Thymus (tissue), 14 donors: ENCODE measurements at places on chromosomes 12 and 14. TPM values are rescaled to one million over a fixed set of nuclear protein-coding genes. Genes with fewer than 3 reads are reported as not detected.

TAS2R9 gene
- total RNA-seq, result not detected

ULK1 gene
- 4.2 TPM for total RNA-seq

CGRRF1 gene
- 7.6 TPM for total RNA-seq

MSRB3 gene
- 1.1 TPM for total RNA-seq

KRT7 gene
- 2.8 TPM for total RNA-seq

MYO1H gene
- under 0.01 TPM for total RNA-seq

PPM1A gene
- total RNA-seq, result 25.2 TPM

OTX2 gene
- 0.14 TPM for total RNA-seq

PTGER2 gene
- 2.5 TPM for total RNA-seq

DEGS2 gene
- total RNA-seq, result 0.38 TPM

TEX22 gene
- total RNA-seq, result 0.85 TPM

HSPB8 gene
- 27.7 TPM for total RNA-seq

KLRD1 gene
- 1.1 TPM for total RNA-seq

- no peaks in the 10 kb centered on the region for H3K27me3 ChIP-seq
- DNase-seq, result no peak
- no peaks in the 10 kb centered on the region for H3K36me3 ChIP-seq
- no peak overlapping the region for H3K4me3 ChIP-seq
- no peak overlapping the region for H3K27ac ChIP-seq
Measured at GRCh38 chr14:36738269-36738668, 76.6 kb downstream of the PAX9 start.

GRCh38 chr12:101707131-101707782 lies 9.8 kb downstream of the CHPT1 start:
- H3K27ac ChIP-seq, result no peak overlapping the region
- H3K27me3 ChIP-seq, result no peaks in the 10 kb centered on the region
- DNase-seq, result no peak
- H3K4me1 ChIP-seq, result peaks cover 3% of the 10 kb centered on the region

DNA sequence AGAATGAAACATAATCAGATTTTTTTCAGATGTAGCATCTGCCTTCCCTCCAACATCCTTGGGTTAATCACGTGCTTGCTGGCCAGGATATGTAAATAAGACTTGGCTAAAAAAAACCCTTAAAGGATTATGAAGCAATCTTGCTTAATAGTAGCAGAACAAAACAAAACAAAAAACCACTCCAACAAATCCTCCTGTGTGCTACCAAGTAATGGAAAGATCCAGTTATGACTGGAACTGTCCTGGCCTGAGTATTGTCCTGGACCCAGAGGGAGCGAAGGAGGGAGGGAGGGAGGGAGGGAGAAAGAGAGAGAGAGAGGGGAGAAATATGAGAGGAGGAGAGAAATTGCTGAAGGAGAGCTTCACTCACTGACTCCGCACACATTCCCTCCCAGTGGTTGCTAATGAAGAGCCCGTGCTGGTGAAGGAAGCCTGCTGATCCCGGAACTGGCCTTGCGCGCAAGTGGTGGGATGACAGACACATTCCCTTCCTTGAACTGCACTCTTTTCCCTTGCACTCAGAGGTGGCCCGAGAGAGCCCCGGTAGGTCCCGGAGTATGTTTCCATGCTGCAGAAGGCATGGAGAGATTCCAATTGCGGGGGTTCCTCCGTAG lies 57.2 kb downstream of the HMGA2 start:
- H3K36me3 ChIP-seq, result no peaks in the 10 kb centered on the region
- no peaks in the 10 kb centered on the region for H3K27me3 ChIP-seq
- H3K4me1 ChIP-seq, result peaks cover 15% of the 10 kb centered on the region
- no peak for DNase-seq

- H3K27ac ChIP-seq, result no peak overlapping the region
- H3K4me3 ChIP-seq, result no peak overlapping the region
- peaks cover 23% of the 10 kb centered on the region for H3K4me1 ChIP-seq
Measured at GRCh38 chr12:124464062-124464461, 103.3 kb downstream of the NCOR2 start.

DNA sequence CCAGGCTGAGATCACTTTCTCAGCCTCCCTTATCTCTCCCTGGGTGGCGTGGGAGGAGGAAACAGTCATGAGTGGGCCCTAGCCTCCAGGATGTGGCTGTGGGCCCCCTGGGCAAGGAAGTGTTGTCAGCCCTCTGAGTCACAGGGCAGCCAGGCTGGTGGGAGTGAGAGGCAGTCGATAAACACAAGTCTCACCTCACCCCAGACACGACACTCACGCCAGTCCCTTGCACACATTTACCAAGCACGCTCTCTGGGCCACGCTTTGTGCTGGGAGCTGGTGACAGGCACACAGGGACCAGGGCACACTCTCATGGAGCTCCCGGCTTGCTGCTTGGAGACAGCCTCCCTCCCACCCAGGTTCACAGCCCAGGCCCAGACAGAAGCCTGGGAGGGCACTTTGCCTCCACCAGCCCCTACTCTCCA lies 1.9 kb upstream of the KRT79 start:
- no peak overlapping the region for H3K4me3 ChIP-seq
- no peak for DNase-seq
- H3K36me3 ChIP-seq, result no peaks in the 10 kb centered on the region
- peaks cover 2% of the 10 kb centered on the region for H3K4me1 ChIP-seq

- no peaks in the 10 kb centered on the region for H3K4me1 ChIP-seq
- no peak overlapping the region for H3K4me3 ChIP-seq
- no peaks in the 10 kb centered on the region for H3K36me3 ChIP-seq
- no peaks in the 10 kb centered on the region for H3K27me3 ChIP-seq
Measured at GRCh38 chr12:80781313-80781712, 64.6 kb downstream of the MYF5 start.

DNA sequence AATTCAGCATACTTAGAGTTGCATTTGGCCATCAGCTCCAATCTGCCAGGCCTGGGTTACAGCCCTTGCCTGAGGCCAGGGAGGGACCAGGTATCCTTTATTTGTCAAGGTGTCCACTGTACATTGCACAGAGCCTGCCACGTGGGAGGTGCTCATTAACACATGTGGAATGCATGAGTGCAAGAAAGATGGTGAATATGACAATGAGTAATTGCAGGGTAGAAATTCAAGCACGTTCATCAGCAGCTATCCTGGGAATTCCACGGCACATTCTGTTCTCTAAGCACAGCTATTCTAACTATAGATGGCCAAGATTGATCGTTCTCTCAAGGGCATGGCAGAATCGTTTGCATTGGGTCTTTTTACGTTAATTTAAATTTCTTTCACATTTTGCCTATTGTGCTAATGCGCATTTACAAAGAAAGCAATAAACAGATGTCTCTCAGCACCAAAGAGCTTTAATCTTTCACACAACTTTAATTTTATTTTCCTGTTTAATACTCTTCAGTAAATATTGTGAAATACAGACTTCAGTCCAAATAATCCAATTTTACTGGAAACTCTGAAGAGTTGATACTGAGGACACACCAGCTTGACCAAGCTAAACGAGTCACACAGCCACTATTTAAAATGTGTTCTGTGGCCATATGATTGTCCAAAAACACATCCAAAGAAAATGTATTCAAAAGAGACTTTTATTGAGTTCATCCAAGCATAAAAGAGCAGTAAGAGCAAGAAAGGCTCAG lies 1025.7 kb upstream of the TMEM132C start:
- no peaks in the 10 kb centered on the region for H3K36me3 ChIP-seq
- no peak for DNase-seq
- no peak overlapping the region for H3K4me3 ChIP-seq
- no peaks in the 10 kb centered on the region for H3K4me1 ChIP-seq
- H3K27ac ChIP-seq, result no peak overlapping the region

- no peak for DNase-seq
- H3K4me3 ChIP-seq, result no peak overlapping the region
- peaks cover 2% of the 10 kb centered on the region for H3K4me1 ChIP-seq
- no peaks in the 10 kb centered on the region for H3K36me3 ChIP-seq
Measured at GRCh38 chr12:87315-87714, 20.7 kb downstream of the IQSEC3 start.

DNA sequence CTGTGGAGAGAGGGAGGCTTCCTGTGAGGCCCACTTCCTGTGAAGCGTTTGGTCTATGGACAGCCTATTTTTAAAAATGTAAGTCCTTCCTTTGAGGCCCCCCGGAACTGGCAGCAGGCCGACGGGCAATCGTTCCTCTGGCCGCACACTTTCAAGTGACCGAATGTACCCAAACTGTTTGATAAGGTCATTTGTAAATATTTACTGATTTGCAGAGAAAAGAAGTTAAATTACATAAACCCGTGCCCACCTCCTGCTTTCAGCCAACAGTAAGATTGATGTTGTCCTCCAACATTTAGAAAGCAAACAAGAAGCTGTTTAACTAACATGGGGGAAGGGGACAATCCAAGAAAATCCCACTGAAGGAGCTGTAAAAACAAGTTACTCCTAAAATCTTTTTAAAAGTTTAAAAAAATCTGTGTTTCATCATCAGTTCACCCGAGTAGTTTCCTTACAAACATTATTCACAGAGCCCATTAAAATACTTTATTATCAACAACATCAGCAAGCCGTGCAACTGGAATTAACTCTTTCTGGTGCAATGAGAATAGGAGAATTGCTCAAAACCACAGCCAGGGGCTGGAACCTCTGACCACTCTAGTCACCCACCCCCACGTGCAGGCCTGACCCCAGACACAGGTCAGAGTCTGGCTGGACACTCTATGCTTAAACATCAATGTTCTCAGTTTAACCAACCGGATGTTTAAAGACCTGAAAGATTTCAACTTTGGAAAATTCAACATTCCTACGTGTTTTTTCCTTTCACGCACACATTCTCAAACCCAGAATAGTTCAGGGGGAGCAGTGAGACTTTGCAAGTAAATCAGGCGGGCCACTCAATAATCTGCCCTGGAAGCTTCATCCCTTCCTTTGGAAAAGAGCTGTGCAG lies 65.3 kb downstream of the FOXN3 start:
- no peaks in the 10 kb centered on the region for H3K27me3 ChIP-seq
- H3K27ac ChIP-seq, result peak overlapping the region; percentile 68
- H3K36me3 ChIP-seq, result peaks cover 8% of the 10 kb centered on the region
- H3K4me1 ChIP-seq, result peaks cover 22% of the 10 kb centered on the region
- H3K4me3 ChIP-seq, result no peak overlapping the region
- peak; percentile 33 for DNase-seq

DNA sequence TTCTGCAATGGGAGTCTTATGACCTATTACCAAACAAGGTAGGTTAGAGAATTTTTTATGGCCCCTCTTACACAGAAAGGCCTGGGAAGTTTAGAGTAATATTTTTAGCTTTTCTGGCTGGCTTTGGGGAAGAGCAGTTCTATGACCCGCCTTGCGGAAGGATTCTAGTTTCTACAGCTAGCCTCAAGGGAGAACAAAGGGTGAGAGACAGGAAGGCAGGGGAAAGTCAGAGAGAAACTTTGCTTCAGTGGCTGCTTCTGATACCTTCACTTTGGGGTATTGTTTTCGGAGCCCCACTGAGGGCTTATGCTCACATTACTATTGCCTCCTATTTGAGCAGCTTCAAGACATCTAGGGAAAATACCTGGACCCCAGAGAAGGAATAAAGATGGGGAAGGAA lies 80.7 kb upstream of the NUDT4 start:
- no peaks in the 10 kb centered on the region for H3K4me1 ChIP-seq
- no peak overlapping the region for H3K27ac ChIP-seq
- H3K4me3 ChIP-seq, result no peak overlapping the region
- DNase-seq, result no peak
- no peaks in the 10 kb centered on the region for H3K36me3 ChIP-seq
- no peaks in the 10 kb centered on the region for H3K27me3 ChIP-seq

- no peaks in the 10 kb centered on the region for H3K27me3 ChIP-seq
- no peak overlapping the region for H3K27ac ChIP-seq
- H3K36me3 ChIP-seq, result no peaks in the 10 kb centered on the region
- H3K4me1 ChIP-seq, result no peaks in the 10 kb centered on the region
Measured at GRCh38 chr14:85221832-85222231, 308.1 kb upstream of the FLRT2 start.

GRCh38 chr14:38297681-38298080 lies 41.8 kb upstream of the CLEC14A start:
- no peaks in the 10 kb centered on the region for H3K4me1 ChIP-seq
- H3K4me3 ChIP-seq, result no peak overlapping the region
- no peaks in the 10 kb centered on the region for H3K36me3 ChIP-seq
- no peak for DNase-seq

DNA sequence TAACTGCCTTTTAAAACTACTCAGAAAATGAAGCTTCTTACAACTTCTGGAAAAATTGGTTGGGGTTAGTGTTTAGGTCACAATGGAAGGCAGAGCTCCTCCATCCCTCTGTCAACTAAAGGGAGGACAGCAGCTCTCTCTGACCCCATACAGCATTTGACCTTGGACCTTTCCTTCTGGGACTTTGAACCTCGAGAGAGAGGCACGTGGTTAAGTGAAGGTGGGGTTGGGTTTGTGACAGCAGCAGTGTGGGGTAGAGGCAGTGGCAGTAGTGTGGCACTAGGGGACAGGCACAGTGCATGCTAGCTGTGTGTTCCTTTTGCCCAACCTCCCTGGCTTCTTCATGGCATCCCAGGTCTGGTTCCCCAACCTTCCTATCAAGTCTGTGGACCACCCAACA lies 9.4 kb upstream of the C12orf75 start:
- H3K4me3 ChIP-seq, result no peak overlapping the region
- no peak overlapping the region for H3K27ac ChIP-seq
- no peaks in the 10 kb centered on the region for H3K27me3 ChIP-seq
- no peaks in the 10 kb centered on the region for H3K36me3 ChIP-seq
- H3K4me1 ChIP-seq, result no peaks in the 10 kb centered on the region

GRCh38 chr14:36319899-36320199 lies 588 bp downstream of the MBIP start:
- peak overlapping the region; percentile 84 for H3K4me3 ChIP-seq
- H3K36me3 ChIP-seq, result no peaks in the 10 kb centered on the region
- no peaks in the 10 kb centered on the region for H3K4me1 ChIP-seq
- peaks cover 2% of the 10 kb centered on the region for H3K27me3 ChIP-seq
- peak overlapping the region; percentile 89 for H3K27ac ChIP-seq

DNA sequence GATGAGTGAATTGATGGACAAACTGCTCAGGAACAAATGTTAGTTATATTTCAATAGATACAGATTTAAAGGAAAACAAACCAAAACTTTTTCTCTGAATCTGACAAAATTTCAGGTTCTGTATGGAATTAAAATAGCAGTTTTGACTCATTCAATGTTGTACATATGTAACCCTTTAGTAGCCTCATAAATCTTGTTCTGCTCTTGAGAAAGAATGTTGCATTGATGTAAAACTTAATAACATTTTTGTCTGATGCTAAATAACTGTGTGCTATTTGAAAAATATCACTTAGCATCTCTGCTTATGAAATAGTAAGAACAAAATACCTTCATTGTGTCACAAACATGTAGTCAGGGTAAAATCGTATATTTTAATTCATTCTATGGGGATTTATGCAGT lies 168.9 kb upstream of the NOVA1 start:
- H3K4me1 ChIP-seq, result no peaks in the 10 kb centered on the region
- no peaks in the 10 kb centered on the region for H3K36me3 ChIP-seq
- H3K4me3 ChIP-seq, result no peak overlapping the region
- DNase-seq, result no peak

GRCh38 chr12:104680491-104680890 lies 223.7 kb downstream of the CHST11 start:
- no peak for DNase-seq
- no peaks in the 10 kb centered on the region for H3K36me3 ChIP-seq
- H3K4me3 ChIP-seq, result no peak overlapping the region
- H3K27me3 ChIP-seq, result no peaks in the 10 kb centered on the region

DNA sequence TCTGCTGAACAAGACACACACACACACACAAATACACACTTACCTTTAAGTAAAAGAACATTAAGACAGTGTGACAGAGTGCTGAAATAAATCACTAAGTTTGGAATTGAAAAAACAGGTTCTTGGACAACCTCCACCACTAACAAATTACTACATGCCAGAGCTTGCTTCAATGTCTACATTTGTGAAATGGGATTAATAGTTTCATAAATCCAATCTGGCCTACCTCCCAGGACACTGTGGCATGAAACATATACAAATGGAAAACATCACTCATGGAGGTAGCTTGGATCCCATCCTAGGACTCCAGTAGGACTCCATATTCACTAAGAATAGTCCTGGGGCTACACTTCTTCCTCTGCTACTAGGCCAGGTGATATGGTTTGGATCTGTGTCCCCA lies 8.2 kb upstream of the CCDC60 start:
- no peaks in the 10 kb centered on the region for H3K36me3 ChIP-seq
- no peak overlapping the region for H3K27ac ChIP-seq
- no peaks in the 10 kb centered on the region for H3K4me1 ChIP-seq
